A375 (cell line): ENCODE measurements at places on chromosomes 2 and 18. TPM values are rescaled to one million over a fixed set of nuclear protein-coding genes. Genes with fewer than 3 reads are reported as not detected.

LINC00305 gene
- not detected in 2 replicates for total RNA-seq

REG1B gene
- not detected in 2 replicates for total RNA-seq

PTPRM gene
- 37.6 and 47.3 TPM in 2 replicates for total RNA-seq

SERPINB12 gene
- not detected in 2 replicates for total RNA-seq

COL6A3 gene
- total RNA-seq = 7.3 and 8.0 TPM in 2 replicates

TTN gene
- total RNA-seq = 0.38 and 1.5 TPM in 2 replicates

GTF3C2 gene
- total RNA-seq = 55.7 and 61.9 TPM in 2 replicates

ARHGAP15 gene
- 0.21 TPM in 1 of 2 replicates, not detected in the other for total RNA-seq

ERMN gene
- total RNA-seq = not detected in 2 replicates

PCARE gene
- total RNA-seq = 0.04 TPM in 1 of 2 replicates, not detected in the other

C1QL2 gene
- not detected in 2 replicates for total RNA-seq

FIGN gene
- 0.61 and 0.68 TPM in 2 replicates for total RNA-seq

MAP3K19 gene
- not detected in 2 replicates for total RNA-seq

CYP27C1 gene
- 0.93 and 1.2 TPM in 2 replicates for total RNA-seq

IL1F10 gene
- total RNA-seq = not detected in 2 replicates

DCDC2C gene
- total RNA-seq = not detected in 2 replicates

CNRIP1 gene
- 6.5 and 7.6 TPM in 2 replicates for total RNA-seq

UGT1A5 gene
- total RNA-seq = not detected in 2 replicates

LIPT1 gene
- 5.1 and 5.5 TPM in 2 replicates for total RNA-seq

PLEKHH2 gene
- total RNA-seq = 3.5 and 3.6 TPM in 2 replicates

AGFG1 gene
- 17.7 and 23.8 TPM in 2 replicates for total RNA-seq
